CD14-positive monocyte (primary cell): ENCODE measurements at places on chromosomes 11 and 22. TPM values are rescaled to one million over a fixed set of nuclear protein-coding genes. Genes with fewer than 3 reads are reported as not detected.
A peak's percentile ranks its signal among the peaks of the same experiment; 100 is the strongest.

- H3K27ac ChIP-seq: no peak overlapping the region
- no peak overlapping the region for H3K4me3 ChIP-seq
- DNase-seq: no peak
Observed at GRCh38 chr22:23268139-23268712, 87.9 kb downstream of the BCR start.

DNA sequence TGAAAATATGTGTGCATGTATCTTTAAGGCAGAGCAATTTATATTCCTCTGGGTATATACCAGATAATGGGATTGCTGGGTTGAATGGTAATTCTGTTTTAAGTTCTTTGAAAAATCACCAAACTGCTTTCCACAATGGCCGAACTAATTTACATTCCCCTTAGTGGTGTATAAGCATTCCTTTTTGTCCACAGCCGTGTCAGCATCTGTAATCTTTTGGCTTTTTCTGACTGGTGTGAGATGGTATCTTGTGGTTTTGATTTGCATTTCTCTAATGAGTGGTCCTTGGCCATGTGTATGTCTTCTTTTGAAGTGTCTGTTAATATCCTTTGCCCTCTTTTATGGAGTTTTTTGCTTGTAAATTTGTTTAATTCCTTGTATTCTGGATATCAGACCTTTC lies 24.3 kb downstream of the CCDC15 start:
- no peak overlapping the region for H3K27ac ChIP-seq
- no peaks in the 10 kb centered on the region for H3K27me3 ChIP-seq

DNA sequence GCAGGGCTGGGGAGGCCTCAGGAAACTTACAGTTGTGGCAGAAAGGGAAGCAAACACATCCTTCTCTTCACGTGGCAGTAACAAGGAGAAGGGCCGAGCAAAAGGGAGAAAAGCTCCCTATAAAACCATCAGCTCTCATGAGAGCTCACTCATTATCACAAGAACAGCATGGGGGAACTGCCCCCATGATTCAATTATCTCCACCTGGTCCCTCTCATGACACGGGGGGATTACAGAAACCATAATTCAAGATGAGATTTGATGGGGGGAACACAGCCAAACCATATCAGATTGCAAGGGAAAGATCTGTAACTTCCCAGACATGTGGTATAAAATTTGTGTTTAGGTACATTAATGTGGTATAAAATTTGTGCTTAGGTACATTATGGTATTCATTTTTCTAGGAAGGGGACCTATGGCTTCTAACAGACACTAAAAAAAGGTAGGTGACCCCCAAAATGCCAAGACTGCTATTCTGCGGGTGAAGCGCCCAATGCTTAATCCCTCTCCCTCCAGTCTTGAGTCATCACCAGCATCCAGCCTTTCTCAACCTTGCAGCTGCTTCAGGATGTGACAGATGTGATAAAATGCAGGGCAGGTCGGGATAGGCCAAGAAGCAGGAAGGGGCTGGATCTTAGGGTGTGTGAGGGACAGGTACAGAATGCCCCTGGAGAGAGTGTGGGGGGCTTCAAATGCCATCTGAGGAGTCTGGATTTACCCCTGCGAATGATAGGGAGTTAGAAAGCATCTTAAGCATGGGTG lies 57.7 kb upstream of the AMPD3 start:
- H3K27me3 ChIP-seq: peaks cover 1% of the 10 kb centered on the region
- H3K4me3 ChIP-seq: no peak overlapping the region
- H3K27ac ChIP-seq: no peak overlapping the region
- DNase-seq: no peak
- H3K4me1 ChIP-seq: peaks cover 43% of the 10 kb centered on the region

DNA sequence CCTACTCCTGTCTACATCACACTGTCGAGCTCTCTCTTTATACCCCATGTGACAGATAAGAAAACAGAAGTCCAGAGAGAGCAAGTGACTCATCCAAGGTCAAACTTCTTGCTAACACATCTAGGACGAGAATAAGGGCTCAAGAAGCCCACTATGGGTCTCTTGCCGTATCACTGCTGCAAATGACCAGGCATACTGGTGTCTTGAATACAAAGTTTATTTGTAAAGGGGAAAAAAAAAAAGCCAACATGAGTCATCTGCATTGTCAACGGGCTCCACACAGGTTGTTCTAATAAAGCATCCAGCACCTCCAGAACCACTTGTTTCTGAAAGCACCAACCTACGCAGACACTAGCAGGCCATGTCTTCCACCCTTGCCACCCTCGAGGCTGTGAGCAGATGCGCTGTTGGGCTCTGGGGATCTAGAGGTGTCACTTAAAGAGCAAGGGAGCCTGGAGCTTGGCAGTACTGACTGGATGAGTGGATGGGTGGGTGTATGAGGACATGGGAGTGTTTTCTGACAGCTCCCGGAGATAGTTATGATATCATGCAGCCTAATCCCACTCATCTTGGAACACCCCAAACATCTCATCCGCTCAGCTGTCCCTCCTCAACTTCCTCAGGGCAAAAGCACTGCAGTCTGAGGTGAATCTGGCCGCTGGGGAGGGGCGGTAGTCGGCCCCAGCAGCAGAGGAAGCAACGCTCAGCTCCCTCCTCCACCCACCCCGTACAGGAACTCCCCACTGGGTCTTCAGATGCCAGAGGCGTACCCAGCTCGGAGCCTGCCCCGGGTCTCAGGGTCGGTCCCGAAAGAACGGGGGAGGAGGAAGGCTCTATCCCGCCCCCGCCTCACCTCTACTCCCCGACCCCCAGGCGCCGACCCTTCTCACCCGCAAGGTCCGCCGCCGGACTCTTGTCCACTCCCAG lies 1.0 kb downstream of the SMCO4 start:
- DNase-seq: peak; percentile 88
- peaks cover 63% of the 10 kb centered on the region for H3K4me1 ChIP-seq
- peak overlapping the region; percentile 74 for H3K4me3 ChIP-seq
- H3K27ac ChIP-seq: peak overlapping the region; percentile 93
- no peaks in the 10 kb centered on the region for H3K27me3 ChIP-seq
- H3K36me3 ChIP-seq: no peaks in the 10 kb centered on the region

DNA sequence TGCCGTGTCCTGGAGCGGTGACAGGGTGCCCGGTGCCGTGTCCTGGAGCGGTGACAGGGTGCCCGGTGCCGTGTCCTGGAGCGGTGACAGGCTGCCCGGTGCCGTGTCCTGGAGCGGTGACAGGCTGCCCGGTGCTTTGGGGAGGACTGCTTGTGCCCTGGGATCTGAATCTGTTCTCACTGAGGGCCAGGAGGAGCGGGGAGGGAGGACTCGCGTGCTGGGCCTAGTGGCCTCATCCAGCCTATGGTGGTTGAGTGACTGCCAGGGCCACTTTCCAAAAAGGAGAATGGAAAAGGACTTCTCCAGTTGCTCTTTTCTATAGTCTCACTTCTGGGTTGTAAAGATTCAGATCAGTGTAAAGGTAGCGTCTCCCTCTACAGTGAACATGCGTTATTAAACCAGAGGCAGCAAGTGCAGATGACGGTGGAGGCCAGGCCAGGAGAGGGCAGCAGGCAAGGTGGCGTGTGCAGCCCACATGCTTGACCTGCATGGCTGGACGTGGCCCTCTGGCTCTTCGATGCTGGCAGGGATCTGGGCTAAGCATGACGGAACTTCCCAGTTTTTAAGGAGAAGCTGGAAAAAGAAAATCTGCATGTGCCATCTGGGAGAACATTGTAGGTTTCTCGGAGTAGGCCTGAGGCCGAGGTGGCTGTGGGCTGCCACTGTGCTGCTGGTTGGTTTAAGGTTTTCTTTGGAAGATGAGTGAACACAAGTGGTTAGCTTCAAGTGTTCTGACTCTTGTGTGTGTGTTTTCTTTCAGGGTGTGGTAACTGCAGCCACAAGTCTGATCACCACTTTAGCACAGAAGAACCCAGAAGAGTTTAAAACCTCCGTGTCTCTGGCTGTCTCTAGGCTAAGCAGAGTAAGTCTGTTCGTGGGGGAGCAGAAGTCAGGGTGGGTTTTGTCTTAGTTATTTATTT lies 55.0 kb downstream of the AP2A2 start:
- no peaks in the 10 kb centered on the region for H3K4me1 ChIP-seq
- H3K4me3 ChIP-seq: no peak overlapping the region
- no peaks in the 10 kb centered on the region for H3K27me3 ChIP-seq
- no peak overlapping the region for H3K27ac ChIP-seq
- peaks cover 86% of the 10 kb centered on the region for H3K36me3 ChIP-seq
- DNase-seq: no peak

- no peak overlapping the region for H3K4me3 ChIP-seq
- DNase-seq: no peak
- no peaks in the 10 kb centered on the region for H3K4me1 ChIP-seq
- H3K27me3 ChIP-seq: no peaks in the 10 kb centered on the region
Observed at GRCh38 chr11:77704029-77704428, 66.4 kb upstream of the CLNS1A start.

DNA sequence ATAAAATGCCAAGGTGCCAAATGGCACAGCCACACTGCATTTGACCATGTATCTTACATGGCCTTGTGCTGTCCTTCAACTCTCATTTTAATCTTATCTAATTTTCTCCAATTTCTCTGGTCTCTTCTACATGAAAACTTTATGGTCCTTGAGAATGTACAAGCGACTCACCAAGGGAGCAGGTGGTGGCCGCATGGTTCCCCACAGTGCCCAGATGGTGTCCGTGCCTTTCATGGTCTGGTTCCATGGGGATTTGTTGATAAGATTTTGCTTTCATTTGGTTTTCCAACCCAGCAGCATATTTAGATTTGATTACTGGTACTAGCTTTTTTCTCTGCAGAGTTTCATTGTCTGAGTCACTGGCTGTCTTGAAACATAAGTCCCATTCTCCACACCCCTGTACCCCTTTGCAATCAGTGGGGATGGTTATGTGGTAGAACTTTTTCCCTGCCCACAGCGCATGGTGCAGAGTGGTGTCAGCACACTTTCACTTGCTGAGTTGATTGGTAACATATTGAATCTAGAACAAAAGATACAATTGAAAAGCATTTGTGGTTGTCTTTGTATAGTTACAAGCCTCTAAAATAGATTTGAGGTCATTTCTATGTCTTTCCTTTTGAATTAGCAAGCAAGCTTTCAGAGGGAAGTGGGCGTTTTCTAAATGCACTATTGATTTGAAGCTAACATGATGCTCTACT lies 24.1 kb downstream of the ZNRF3 start:
- no peaks in the 10 kb centered on the region for H3K4me1 ChIP-seq
- no peaks in the 10 kb centered on the region for H3K36me3 ChIP-seq
- no peaks in the 10 kb centered on the region for H3K27me3 ChIP-seq
- H3K4me3 ChIP-seq: no peak overlapping the region
- H3K27ac ChIP-seq: no peak overlapping the region

DNA sequence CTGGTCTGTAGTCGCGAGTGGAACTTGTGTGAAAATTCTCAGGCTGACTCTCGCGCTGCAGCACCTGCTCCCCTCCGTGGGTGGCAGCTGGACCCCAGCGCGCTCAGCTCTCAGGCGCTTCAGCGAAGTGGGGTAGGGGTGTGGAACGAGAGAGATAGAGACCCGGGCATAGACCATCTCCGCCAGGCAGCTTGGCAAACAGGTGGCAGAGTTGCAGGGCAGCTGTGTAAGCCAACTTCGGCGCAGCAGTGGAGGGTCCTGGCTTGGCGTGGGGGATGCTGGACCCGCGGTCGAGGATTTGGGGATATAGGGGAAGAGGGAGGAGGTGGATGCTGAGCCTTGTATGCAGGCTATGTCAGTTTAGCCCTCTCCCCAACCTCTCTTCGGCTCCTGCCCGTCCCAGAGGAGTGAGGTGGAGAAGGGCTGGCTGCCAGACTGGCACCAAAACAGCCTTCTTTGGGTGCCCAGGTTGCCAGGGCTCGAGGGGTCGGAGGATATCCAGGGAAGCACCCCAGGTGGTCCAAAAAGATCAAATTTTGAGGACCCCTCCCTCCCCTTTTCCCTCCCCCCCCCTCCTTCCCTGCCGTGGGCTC lies 746 bp upstream of the CALCB start:
- peaks cover 3% of the 10 kb centered on the region for H3K27me3 ChIP-seq
- no peak overlapping the region for H3K4me3 ChIP-seq
- no peaks in the 10 kb centered on the region for H3K36me3 ChIP-seq
- DNase-seq: no peak
- H3K4me1 ChIP-seq: peaks cover 9% of the 10 kb centered on the region

DNA sequence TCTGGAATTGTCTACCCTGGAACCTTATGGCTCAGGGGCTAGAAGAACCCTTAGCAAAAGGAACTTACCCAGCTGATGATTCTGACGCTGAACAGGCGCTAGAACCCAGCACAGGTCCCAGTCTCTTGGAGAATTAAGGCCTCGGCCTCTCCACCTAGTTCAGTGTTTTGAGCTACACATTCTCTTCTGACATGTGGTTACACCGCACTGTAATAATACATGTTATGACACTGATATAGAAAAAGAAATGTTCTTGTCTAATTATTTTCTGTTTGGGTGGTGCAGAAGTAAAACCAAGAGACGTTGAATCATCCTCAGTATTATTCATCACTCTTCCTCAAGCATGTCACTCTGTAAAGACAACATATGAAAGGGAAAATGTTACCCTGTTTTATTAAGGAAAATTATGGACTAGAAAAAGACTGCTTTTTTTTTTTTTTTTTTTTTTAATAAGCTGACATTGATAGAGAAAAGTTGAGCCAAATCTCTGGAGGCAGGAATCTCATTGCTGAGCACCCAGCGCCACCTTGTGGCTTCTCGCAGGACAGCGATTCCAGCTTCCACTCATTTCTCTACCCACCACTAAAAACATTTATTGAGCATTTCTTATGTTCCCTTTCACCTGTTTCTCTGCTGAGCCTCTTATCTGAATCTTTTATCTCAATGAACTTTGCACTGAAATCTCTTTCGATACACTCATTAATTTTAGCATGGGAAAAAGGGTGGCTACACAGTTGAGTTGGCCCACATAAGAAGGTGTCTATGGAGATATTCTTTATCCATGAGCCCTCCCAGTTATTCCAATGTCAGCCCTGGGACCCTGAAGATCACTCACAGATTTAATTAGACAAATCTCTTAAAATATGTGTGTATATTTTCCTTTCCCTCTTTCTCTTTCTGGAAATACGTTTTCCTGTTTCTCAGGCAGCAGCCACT lies 12.6 kb upstream of the APLNR start:
- H3K36me3 ChIP-seq: no peaks in the 10 kb centered on the region
- DNase-seq: peak; percentile 15
- H3K27me3 ChIP-seq: peaks cover 3% of the 10 kb centered on the region
- H3K4me1 ChIP-seq: no peaks in the 10 kb centered on the region
- no peak overlapping the region for H3K4me3 ChIP-seq

DNA sequence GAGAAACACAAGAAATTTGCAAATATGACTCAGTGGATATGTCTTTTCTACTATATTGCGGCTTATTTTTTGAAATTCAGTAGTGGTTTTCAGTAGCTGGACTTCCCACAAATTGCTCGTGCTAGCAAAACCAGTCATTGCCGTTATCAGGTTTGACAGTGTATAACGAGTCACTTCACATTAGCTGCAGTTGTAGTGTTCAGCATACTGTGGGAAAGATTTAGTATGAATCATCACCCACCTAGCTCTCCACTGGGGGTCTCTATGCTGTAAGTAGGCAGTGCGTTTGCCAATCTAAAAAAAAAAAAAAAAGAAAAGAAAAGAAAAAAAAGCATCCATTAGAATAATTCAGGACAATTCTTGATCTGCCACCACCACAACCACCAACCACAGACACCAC lies 1318.9 kb downstream of the LRRC4C start:
- H3K27me3 ChIP-seq: no peaks in the 10 kb centered on the region
- no peak overlapping the region for H3K4me3 ChIP-seq
- no peak overlapping the region for H3K27ac ChIP-seq
- no peaks in the 10 kb centered on the region for H3K4me1 ChIP-seq
- no peak for DNase-seq

OR51E2 gene
- polyA plus RNA-seq: not detected

RASSF10 gene
- polyA plus RNA-seq: not detected

XKR3 gene
- 0.07 TPM in 1 of 2 replicates, not detected in the other for polyA plus RNA-seq

C11orf52 gene
- not detected in 2 replicates for polyA plus RNA-seq

OR2AT4 gene
- not detected in 2 replicates for polyA plus RNA-seq

OLFML1 gene
- not detected in 2 replicates for polyA plus RNA-seq

KCNK4 gene
- polyA plus RNA-seq: not detected
